Cardiac septum (tissue), 1 donor: ENCODE measurements at places on chromosomes 13 and 19. TPM values are rescaled to one million over a fixed set of nuclear protein-coding genes. Genes with fewer than 3 reads are reported as not detected.

DNA sequence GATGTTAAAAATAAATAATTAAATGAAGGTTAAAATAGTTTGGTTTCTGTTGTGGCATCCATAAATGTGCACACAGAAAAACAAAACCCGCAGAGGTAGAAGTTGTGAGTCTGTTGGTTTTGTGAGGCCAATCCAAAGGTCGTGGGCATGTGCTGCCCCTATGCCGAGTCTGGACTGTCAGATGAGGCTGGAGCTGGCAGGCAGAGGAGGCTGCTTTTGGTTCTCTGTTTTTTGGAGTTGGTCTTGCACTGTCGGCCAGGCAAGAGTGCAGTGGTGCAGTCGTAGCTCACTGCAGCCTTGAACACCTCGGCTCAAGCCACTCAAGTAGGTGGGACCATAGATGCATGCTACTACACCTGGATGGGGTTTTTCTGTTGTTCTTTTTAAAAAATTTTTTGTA is 43.7 kb downstream of the TSSK6 start:
- DNase-seq = no peak

GRCh38 chr19:19575411-19575810 is 37.3 kb downstream of the CILP2 start:
- DNase-seq = no peak

The OSCAR gene
- 1.2 TPM for total RNA-seq

The FRY gene
- total RNA-seq = 202 TPM

- DNase-seq = no peak
These were observed 414.1 kb downstream of the FGF9 start for GRCh38 chr13:22085001-22085400.

DNA sequence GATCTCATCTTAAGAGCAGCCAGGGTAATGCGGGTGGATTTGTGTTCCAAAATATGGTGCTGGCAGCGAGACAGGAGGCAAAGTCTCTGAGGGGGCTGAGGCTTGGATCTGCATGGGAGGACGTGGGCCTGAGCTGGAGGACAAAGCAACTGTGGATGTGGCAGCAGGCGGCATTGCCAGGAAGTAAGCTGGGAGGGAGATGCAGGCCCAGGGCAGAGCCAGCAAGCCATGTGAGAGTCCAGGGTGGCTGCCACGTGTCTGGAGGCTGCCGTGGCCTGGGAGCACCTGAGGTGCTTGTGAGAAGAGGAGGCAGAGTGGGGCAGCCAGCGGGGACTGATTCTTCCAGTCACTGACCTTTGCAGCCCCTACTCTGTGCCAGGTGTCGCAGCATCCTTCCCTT is 52.0 kb downstream of the DPF1 start:
- no peak for DNase-seq

The PRSS57 gene
- not detected for total RNA-seq

DNA sequence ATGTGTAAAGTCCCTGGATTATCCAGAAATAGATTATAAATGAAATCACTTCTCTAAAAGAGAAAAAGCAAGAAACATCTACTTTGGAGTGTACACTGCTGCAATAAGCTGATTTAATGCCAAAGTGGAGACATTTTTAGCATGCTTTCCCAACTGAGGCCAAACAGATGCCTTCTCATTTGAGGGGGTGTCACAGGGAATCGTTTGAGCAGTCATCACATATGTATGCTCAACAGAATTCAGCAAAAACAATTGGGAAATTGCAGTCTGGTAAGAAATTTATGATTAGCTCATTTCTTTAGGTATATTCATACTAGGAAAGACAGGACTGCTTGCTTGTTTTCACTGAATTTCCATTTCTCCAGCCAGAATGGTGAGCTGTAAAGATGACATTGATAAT is 27.3 kb upstream of the TPP2 start:
- no peak for DNase-seq

DNA sequence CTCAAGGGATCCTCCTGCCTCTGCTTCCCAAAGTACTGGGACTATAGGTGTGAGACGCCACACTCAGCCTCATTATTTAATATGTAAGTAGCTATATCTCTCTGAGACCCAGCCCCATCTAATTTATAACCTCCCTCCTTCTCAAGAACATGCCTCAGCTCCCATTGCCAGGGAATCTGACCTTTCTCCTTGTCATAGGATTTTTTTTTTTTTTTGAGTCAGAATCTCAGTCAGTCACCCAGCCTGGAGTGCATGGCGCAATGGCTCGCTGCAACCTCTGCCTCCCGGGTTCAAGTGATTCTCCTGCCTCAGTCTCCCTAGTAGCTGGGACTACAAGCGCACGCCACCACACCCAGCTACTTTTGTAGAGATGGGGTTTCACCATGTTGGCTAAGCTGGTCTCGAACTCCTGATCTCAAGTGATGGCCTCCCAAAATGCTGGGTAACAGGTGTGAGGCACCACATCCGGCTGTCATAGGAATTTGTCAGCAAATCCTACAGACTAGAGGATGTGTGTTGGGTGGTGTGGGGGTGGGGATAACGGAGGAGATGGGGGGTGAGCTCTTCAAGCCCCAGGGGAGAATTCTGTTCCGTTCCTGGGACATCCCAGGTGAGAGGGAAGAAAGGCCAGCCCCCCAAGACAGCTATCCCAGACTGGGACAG is 5.1 kb upstream of the EPS8L1 start:
- no peak for DNase-seq

The C1QTNF9 gene
- total RNA-seq = 0.83 TPM

The NTF4 gene
- not detected for total RNA-seq

- DNase-seq = no peak
These were observed 205.5 kb upstream of the SOX21 start for GRCh38 chr13:94917824-94918223.

GRCh38 chr13:94620286-94620896 is 18.7 kb downstream of the GPR180 start:
- no peak for DNase-seq

GRCh38 chr13:76472916-76473315 is 413.3 kb downstream of the KCTD12 start:
- DNase-seq = no peak

DNA sequence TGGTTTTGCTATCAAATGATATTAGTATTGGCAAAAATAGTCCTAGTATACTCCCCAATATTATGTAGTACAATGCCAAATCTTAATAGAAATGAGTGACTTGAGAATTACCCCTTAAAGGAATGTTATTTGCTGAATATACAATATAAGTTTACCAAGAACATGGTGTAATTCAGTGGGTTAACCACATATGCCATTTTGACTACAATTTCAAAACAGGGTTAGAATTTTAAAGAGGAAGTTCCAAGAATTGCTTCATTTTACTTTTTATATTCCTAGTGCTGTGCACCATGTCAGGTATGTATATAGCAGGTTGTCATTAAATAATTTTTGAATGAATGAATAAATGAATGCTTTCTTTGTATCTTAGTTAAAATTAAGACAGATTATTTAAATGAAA is 66.3 kb downstream of the LMO7 start:
- DNase-seq = no peak

The CTXN1 gene
- total RNA-seq = 0.24 TPM

DNA sequence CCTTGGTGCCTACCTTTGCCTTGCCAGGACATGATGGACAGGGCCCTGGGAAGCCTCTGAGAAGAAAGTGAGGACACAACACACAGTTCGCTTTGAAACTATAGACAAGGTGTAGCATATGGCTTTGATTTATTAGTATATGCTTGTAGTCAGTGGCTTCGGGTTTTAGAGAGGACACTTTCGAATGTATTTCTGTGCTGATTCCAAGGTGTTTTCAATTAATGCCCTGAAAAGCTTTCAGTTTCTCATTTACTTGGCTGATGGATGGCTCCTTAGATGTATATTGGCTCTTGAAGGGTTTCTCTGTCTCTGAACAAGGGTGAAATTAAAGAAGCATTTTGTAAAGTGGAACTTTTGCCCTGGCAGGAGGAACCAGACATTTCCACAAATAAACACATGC is 106.9 kb downstream of the POSTN start:
- no peak for DNase-seq

- no peak for DNase-seq
These were observed 291.8 kb downstream of the HS6ST3 start for GRCh38 chr13:96381681-96382080.

GRCh38 chr13:24220086-24220703 is 59.7 kb downstream of the SPATA13 start:
- no peak for DNase-seq

The CEACAM7 gene
- total RNA-seq = not detected

- no peak for DNase-seq
These were observed 24.1 kb downstream of the OLFM4 start for GRCh38 chr13:53052675-53053074.

The ARHGAP33 gene
- total RNA-seq = 8.8 TPM

GRCh38 chr13:110109910-110110309 is 197.0 kb downstream of the COL4A1 start:
- DNase-seq = peak; percentile 88

- no peak for DNase-seq
These were observed 3.1 kb upstream of the LYPD3 start for GRCh38 chr19:43468354-43469159.

GRCh38 chr19:16334411-16334810 is 9.8 kb downstream of the KLF2 start:
- DNase-seq = no peak

The KASH5 gene
- total RNA-seq = not detected

- DNase-seq = no peak
These were observed 4.5 kb downstream of the SPART start for GRCh38 chr13:36341718-36342117.

DNA sequence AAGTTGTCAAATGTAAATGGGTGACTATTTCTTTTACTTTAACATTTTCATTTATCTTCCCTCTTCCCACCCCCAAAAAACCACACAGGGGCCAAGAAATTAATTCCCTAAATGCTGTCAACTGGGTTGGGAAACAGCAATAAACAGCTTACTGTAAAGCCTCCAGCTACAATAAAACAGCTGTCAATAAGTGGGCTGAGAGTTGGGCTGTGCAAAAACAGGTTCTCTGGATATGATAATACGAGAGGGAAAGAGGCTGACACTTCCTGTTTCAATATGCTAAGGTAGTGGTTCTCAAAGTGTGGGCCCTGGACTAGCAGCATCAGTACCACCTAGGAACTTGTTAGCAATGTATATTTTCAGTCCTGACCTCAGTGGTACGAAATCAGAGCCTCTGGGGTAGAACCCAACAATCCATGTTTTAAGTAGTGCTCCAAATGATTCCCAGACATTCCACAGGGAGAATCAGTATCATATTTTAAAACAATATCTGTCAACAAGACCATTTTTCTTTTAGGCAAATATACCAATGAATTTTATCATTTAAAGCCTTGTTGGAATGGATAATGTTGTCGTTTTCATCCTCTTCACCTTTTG is 8.4 kb downstream of the PCDH9 start:
- DNase-seq = no peak

DNA sequence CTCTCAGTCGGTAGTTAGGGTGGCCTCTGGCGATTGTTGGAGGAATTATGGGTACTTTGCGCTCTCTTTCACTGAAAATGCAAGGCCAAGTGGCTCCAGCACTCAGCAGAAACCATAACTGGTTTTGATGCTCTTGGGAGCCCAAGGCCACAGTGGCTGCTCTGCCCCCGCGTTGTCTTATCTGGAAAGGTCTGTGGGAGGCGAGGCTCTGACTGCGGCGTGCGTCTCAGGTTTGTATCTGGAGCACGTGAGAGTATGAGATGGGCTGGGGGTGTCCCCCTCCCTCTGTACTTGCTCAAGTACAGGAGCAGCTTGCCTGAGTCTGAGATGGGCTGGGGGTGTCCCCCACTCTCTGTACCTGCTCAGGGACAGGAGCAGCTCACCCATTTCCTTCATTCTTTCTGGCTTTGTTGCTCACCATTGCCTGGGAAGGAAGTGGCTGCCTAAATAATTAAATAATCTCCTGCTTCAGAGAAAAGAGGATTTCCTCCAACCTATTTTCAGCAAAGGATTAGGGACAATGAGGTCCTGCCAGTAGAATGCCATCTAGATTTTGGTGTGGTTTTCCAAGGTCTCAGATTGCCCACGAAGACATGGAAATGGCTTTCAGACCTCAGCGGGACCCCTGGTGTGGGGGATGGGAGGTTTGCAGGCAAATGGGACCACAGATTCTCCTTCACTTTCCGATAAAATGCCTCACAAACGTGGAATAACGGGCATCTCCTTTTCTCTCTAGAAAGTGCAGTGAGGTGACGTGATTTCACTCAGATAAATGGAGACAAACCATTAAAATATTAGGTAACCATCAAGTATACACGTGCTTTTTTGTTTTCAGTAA is 14.7 kb downstream of the ATP11A start:
- no peak for DNase-seq

DNA sequence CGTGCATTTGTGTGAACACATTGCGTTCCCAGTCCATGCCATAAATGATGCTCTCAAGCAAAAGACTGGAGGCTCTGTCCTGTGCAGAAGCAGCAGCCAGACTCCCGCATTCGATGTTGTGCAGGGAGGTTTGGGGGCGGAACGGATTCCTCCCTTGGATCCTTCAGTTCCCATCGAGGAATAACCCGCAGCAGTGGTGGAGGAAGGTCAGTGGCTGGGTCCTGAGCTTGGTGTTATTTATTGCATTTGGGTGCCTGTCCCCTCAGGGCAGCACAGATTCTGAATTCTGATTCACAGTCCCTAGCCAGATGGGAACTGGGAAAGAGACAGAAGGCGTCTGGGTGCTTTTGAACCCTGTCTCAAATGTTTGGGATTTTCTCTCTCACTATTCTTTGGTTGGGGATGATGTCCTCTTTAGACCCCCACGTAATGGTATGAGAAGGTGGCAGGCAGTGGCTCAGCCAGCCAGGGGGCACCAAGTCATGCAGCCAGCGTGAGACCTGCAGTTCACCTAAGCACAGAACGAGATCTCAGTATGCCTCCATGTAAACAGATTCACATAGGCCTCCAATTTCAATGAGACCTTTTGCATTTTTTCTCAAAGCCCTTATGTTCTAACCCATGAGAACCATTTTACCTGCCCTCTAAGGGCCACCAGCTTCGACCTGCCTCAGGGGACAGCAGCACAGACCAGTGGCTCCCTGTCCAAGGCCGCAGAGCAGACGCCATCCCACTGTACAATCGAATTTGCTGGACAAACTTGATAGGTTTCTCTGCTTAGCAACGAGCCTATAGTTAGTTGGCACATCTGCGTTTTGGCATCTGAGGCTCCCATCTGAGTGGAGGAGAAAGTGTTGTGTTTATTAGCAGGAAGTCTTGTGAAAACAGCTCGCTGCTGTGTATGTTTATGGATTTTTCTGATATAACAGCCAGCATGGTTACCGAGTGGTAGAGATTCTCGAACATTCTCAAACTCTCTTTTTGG is 17.8 kb downstream of the KCTD15 start:
- DNase-seq = no peak

DNA sequence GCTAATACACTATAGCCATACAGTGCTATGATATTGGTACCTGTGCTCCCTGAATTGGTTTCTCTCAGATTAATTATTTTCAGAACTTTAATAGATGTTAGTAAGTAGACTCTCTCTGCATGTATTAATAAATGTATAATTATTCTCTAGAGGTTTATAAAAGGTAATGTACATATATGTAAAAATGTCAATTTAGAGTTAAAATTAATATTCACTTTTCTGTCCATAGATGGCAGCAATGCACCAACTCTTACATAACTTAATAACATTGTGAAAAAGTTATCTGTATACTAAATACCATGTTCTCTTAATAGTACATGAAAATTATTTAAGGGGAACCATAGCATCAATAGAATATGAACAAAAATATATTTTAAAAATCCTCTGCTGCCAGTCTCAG is 515.0 kb upstream of the KLHL1 start:
- DNase-seq = no peak
